ENCODE measurements at places on chromosomes 13 and 19. TPM values are rescaled to one million over a fixed set of nuclear protein-coding genes. Genes with fewer than 3 reads are reported as not detected.

DNA sequence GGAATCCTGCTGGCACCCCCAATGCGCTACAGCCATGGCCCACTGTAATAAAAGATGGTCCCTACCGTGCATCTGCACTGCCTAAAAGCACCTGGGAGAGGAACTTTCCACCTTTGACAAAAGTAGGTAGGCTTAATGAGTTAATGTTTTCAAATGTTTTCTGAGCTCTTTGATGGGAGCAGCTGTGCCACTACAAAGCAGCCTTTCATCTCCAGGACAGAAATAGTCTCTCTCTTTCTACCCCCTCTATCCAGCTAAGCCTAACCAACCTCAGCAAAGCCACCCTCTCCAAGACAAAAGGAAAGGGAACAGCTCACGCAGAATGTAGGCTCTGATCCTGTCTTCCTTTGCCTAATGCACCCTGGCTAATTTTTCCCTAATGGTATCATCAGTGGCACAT lies 560.2 kb downstream of the UQCRFS1 start:
- no peak overlapping the region for H3K27ac ChIP-seq
- H3K4me1 ChIP-seq, result no peaks in the 10 kb centered on the region
- H3K4me3 ChIP-seq, result no peak overlapping the region
- no peaks in the 10 kb centered on the region for H3K36me3 ChIP-seq
- no peak for DNase-seq

DNA sequence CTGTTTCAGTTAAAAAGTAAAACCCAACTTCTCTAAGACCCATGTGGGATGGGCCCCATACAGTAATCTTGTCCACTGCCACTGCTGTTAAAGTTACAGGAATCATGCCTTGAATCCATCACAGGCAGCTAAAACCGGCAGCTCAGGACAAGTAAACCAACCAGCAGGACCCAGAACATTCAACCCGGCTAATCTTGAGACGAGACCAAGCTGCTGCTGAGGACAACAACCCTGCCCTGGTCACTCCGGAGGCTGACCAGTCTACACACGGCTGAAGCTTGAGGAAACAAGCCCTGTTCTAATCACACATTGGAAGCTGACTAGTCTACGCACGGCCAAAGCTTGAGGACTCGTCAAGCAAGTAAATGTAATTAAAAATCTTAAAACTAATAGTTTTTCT lies 105.2 kb upstream of the ZNF492 start:
- no peaks in the 10 kb centered on the region for H3K36me3 ChIP-seq
- no peak overlapping the region for H3K4me3 ChIP-seq
- H3K4me1 ChIP-seq, result no peaks in the 10 kb centered on the region
- DNase-seq, result no peak

DNA sequence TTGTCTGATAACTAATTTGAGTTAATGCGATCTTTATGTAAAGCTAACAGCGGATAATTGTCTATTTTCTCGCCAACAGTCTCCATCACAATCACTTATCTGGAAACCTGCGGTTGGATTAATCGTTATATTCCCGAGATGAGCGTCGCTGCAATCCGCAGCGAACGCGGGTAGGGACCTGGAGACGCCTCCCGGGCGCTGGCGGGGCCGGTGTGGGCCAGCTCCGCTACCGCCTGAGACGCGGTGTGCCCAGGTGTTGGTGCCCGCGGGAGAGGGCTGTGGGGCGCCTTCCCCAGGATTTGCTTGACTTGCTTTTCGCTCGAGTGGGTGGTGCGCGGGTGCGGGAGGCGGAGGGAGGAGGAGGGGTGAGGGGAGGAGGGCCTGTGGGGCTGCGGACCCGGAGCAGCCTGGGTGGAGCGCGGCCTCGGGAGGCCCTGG lies 38.3 kb downstream of the SOX1 start:
- H3K27me3 ChIP-seq, result peaks cover 81% of the 10 kb centered on the region
- no peaks in the 10 kb centered on the region for H3K36me3 ChIP-seq
- peaks cover 45% of the 10 kb centered on the region for H3K4me1 ChIP-seq
- no peak for DNase-seq
- H3K4me3 ChIP-seq, result no peak overlapping the region
- H3K27ac ChIP-seq, result no peak overlapping the region

DNA sequence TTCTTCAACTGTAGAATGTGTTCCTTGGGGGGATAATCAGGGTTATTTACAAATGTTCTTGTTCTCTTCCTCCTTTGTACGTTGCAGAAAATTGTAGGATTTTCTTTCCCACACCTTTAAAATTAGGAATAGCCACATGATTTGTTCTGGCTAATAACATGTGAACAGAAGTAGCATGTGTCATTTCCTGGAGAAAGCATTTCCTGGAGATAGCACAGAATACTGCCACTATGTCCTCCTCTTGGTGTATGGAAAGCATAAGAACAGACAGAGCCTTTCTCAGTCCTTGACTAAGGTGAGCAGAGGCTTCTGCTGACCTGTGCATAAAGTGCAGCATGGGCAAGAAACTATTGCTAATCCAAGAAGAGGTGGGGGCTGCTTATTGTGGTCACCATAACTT lies 101.8 kb downstream of the FAM216B start:
- H3K36me3 ChIP-seq, result no peaks in the 10 kb centered on the region
- H3K27ac ChIP-seq, result no peak overlapping the region
- H3K4me1 ChIP-seq, result peaks cover 3% of the 10 kb centered on the region
- H3K4me3 ChIP-seq, result no peak overlapping the region
- H3K27me3 ChIP-seq, result no peaks in the 10 kb centered on the region
- no peak for DNase-seq

Gene SIGLEC8
- polyA plus RNA-seq, result 4.7 TPM

Gene SPPL2B
- 140 TPM for polyA plus RNA-seq

All from spinal cord (tissue), 10 donors.